Spinal cord (tissue), 10 donors: ENCODE measurements at places on chromosomes 2 and 18.

- no peak overlapping the region for H3K27ac ChIP-seq
- DNase-seq = no peak
- no peaks in the 10 kb centered on the region for H3K4me1 ChIP-seq
- H3K27me3 ChIP-seq = no peaks in the 10 kb centered on the region
- no peak overlapping the region for H3K4me3 ChIP-seq
Observed at GRCh38 chr2:36490749-36491148, 107.2 kb downstream of the FEZ2 start.

GRCh38 chr18:78717051-78717765 lies 262.4 kb upstream of the SALL3 start:
- H3K4me3 ChIP-seq = no peak overlapping the region
- peaks cover 11% of the 10 kb centered on the region for H3K27me3 ChIP-seq
- H3K4me1 ChIP-seq = peaks cover 25% of the 10 kb centered on the region

DNA sequence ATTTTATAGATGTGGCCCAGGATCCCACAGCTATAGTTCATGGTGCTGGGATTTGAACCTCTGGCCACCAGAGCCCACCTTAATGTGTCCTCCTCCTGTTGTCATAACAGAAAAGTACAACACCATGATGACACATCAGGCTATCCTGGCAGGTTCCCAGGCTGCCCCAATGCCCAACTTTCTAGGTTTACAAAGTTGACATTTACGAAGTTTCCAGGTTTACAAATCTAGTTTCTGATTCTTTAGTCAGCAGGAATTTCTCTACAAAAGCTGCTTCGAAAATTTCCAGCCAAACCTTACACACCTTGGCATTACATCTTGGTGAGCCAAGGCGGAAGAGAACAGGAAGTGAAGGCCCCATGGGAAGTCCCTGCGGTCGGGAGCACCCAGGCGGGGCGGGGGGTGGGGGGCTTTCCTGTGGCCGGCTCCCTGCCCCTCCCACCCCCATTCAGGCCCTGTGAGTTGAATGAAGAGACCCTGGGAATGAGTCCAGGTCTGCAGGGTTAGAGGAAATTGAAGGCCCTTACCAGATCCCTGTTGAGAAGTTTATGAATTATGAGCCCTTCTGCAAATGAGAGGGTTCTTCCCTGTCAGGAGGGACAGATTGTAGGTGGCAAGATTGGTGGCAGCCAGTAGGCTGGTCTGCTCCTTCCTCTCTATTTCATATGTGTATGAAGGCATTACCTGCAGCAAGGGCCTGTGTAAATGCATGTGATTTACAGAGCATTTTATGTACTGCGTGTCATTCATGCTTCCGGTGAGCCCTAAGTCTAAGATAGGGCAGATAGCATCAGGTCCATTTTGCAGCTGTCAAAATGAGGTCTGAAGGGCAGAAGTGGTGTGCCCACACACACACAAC lies 11.1 kb upstream of the IL1RN start:
- no peaks in the 10 kb centered on the region for H3K4me1 ChIP-seq
- H3K4me3 ChIP-seq = no peak overlapping the region
- no peaks in the 10 kb centered on the region for H3K27me3 ChIP-seq
- H3K27ac ChIP-seq = no peak overlapping the region
- no peaks in the 10 kb centered on the region for H3K36me3 ChIP-seq

DNA sequence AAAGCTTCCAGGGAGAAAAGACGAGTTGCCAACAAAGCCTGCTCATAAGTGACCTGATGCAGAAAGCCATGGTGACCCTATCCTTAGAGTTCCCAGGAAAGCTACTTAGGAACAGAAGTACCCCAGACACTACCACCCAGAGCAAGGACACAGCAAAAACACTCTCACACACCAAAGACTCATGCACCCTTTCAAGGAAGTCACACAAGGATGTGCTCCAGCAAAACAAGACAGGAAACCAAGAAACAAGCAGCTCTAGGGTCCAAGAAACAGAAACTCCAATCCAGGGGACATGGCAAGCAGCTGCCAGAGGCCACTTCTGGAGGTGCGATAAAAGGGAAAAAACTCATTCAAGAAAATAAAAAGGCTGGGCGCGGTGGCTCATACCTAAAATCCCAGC lies 5.7 kb downstream of the KIF1A start:
- no peaks in the 10 kb centered on the region for H3K27me3 ChIP-seq
- peaks cover 26% of the 10 kb centered on the region for H3K4me1 ChIP-seq
- H3K27ac ChIP-seq = no peak overlapping the region

GRCh38 chr2:96157649-96158553 lies 12.7 kb upstream of the DUSP2 start:
- H3K27ac ChIP-seq = no peak overlapping the region
- H3K4me3 ChIP-seq = no peak overlapping the region
- H3K27me3 ChIP-seq = no peaks in the 10 kb centered on the region
- H3K36me3 ChIP-seq = no peaks in the 10 kb centered on the region
- peaks cover 13% of the 10 kb centered on the region for H3K4me1 ChIP-seq

- H3K27ac ChIP-seq = no peak overlapping the region
- H3K4me3 ChIP-seq = no peak overlapping the region
- peaks cover 6% of the 10 kb centered on the region for H3K4me1 ChIP-seq
- no peaks in the 10 kb centered on the region for H3K36me3 ChIP-seq
Observed at GRCh38 chr2:129872446-129872845, 107.0 kb upstream of the RAB6C start.

GRCh38 chr2:72604468-72604867 lies 221.4 kb downstream of the EXOC6B start:
- no peak for DNase-seq
- H3K36me3 ChIP-seq = no peaks in the 10 kb centered on the region
- H3K4me1 ChIP-seq = no peaks in the 10 kb centered on the region

DNA sequence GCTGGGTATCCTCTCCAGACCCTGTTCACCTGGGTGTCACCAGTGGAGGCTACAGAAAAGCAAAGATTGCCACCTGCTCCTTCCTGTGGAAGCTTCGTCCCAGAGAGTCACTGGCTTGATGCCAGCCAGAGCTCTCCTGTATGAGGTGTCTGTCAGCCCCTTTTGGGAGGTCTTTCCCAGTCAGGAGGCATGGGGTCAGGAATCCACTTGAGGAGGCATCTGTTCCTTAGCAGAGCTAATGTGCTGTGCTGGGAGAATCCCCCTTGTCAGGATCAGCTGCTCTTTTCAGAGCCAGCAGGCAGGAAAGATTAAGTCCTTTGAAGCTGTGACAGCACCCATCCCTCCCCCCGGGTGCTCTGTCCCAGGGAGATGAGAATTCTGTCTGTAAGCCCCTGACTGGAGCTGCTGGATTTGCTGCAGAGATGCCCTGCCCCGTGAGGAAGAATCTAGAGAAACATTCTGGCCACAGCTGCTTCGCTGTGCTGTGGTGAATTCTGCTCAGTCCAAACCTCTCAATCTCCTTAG lies 121.8 kb downstream of the GPR39 start:
- no peaks in the 10 kb centered on the region for H3K27me3 ChIP-seq
- no peak overlapping the region for H3K27ac ChIP-seq
- no peaks in the 10 kb centered on the region for H3K4me1 ChIP-seq
- DNase-seq = no peak

DNA sequence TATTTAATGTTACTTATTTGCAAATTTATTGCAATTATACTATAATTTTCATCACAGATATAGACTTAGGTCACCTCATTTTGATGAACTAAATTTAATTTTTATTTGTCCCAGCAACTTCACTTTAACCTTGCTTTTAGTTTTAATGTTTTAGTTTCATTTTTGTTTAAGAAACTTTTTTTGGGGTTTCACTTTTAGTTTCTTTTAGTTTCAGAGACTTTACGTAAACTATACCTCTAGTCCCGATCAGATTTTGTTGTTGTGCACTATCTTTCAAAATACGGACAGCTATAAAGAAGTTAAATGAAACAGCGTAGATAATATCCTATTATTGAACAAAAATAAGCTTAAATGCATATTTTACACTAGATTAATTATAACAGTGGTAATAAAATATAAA lies 460.5 kb downstream of the ERBB4 start:
- H3K4me1 ChIP-seq = no peaks in the 10 kb centered on the region
- DNase-seq = no peak
- H3K27me3 ChIP-seq = no peaks in the 10 kb centered on the region
- H3K27ac ChIP-seq = no peak overlapping the region
- H3K4me3 ChIP-seq = no peak overlapping the region
- no peaks in the 10 kb centered on the region for H3K36me3 ChIP-seq

- H3K27ac ChIP-seq = no peak overlapping the region
- H3K36me3 ChIP-seq = no peaks in the 10 kb centered on the region
- no peak for DNase-seq
- peaks cover 56% of the 10 kb centered on the region for H3K4me1 ChIP-seq
Observed at GRCh38 chr2:2641541-2642410, 310.7 kb upstream of the MYT1L start.

GRCh38 chr18:22074282-22075070 lies 94.9 kb upstream of the GATA6 start:
- no peak for DNase-seq
- H3K36me3 ChIP-seq = no peaks in the 10 kb centered on the region
- no peaks in the 10 kb centered on the region for H3K4me1 ChIP-seq
- no peak overlapping the region for H3K27ac ChIP-seq
- no peak overlapping the region for H3K4me3 ChIP-seq
- H3K27me3 ChIP-seq = no peaks in the 10 kb centered on the region

DNA sequence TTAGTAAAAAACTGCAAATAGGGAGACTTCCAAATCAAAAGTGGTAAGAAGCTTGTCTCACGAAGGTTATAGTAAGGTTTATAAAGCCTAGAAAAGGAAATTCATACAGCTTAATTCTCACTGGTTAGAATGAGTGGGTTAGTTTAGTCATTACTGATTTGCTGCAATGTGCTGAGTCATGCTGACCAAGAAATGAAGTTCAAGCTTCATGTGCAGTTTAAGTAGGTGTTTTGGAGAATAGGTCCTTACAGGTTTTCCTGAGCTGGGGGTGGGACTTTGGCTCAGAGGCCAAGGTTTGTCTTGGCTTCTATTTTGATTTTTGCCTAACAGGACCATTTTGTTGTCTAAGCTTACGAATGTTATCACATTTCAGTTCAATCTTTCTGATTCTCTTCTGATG lies 15.1 kb downstream of the CLIP4 start:
- no peak overlapping the region for H3K27ac ChIP-seq
- no peak for DNase-seq
- H3K4me3 ChIP-seq = no peak overlapping the region
- H3K4me1 ChIP-seq = no peaks in the 10 kb centered on the region

GRCh38 chr2:103361712-103362111 lies 599.9 kb downstream of the TMEM182 start:
- DNase-seq = no peak
- H3K27me3 ChIP-seq = no peaks in the 10 kb centered on the region
- H3K4me3 ChIP-seq = no peak overlapping the region
- no peaks in the 10 kb centered on the region for H3K36me3 ChIP-seq

DNA sequence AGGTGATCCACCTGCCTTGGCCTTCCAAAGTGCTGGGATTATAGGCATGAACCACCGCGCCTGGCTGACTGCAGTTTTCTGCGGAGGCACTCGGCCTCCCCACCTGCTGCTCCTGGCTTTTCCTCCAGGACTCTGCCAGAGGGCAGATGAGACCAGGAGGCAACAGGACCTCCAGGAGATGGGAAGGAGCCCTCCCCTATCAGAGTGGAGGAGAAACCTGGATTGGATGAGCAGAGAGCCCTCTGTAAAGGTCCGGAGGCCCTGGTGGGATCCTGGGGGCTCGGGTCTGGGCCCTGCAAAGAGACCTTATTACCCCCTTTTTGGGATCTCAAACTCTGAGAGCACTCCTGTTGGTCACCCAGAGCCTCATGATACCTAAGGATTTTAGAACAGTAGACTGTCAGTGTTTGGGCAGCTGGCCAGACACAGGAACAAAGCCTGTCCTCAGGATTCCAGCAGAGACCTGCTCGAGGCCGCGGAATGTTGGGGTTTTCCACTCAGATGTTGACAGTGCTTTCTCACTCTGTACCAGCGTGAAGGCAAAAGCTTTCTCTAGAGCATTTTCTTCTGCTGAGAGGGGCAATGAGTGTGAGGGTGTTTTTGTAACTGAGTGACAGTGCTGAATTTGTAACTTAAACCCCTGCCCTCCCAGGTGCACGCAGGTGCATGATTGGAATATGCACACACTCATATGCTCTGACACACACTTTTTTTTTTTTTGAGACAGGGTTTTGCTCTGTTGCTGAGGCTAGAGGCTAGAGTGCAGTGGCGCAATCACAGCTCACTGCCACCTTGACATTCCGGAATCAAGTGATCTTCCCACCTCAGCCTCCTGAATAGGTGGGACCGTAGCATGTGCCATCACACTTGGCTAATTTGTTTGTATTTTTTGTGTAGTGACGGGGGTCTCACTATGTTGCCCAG lies 48.4 kb downstream of the NPPC start:
- DNase-seq = no peak
- H3K27me3 ChIP-seq = no peaks in the 10 kb centered on the region
- no peak overlapping the region for H3K27ac ChIP-seq
- H3K4me3 ChIP-seq = no peak overlapping the region
- H3K36me3 ChIP-seq = no peaks in the 10 kb centered on the region
- no peaks in the 10 kb centered on the region for H3K4me1 ChIP-seq

DNA sequence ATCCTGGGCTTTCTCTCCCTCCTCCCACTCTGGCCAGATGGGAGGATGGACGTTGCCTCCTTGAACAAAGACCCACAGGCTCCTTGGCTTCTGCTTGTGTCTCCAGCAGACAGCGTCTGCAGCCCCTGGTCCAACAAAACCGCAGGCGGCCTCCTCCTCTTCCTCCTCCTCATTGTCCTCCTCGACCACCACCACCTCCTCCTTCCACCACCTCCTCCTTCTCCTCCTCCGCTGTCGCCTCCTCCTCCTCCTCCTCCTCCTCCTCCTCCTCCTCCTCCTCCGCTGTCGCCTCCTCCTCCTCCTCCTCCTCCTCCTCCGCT lies 45.7 kb upstream of the ALPP start:
- no peak overlapping the region for H3K27ac ChIP-seq
- peaks cover 8% of the 10 kb centered on the region for H3K4me1 ChIP-seq
- DNase-seq = no peak
- H3K36me3 ChIP-seq = peaks cover 58% of the 10 kb centered on the region
- no peaks in the 10 kb centered on the region for H3K27me3 ChIP-seq

DNA sequence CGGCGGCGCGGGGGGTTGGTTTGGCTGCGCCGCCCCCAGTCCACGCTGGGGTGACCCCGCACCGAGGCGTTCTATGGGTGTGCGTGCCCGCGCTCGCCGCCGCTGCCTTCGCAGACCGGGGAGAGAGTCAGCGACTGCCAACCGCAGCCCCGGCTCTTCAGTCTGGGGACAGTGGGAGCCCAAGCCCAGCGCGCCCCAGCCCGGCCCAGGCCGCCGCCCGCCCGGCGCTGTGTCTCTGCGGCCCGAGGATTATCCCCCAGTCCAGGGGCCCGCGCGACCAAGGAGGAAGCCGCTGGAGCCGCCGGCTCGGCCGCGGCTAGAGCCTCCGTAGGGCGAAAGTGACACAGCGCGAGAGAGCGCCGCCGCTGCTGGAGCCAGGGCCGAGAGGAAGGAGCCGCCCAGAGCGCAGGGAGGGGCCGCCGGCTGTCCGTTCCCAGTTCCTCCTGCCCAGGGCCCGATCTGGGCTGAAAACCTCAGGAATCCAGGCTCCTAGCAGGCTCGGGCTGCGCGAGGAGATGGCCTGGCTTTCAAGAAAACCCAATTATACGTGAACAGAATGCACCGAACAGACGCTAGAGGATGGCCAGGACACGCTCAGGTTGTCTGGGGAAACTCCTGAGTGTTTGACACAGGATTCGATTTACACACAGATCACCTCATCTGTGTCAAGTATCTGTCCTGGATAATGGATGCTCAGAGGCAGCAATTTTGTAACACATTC lies 2.4 kb downstream of the CTIF start:
- H3K4me3 ChIP-seq = peak overlapping the region; percentile 83
- H3K27me3 ChIP-seq = no peaks in the 10 kb centered on the region
- H3K36me3 ChIP-seq = no peaks in the 10 kb centered on the region
- H3K4me1 ChIP-seq = peaks cover 27% of the 10 kb centered on the region

GRCh38 chr2:30866974-30867373 lies 59.7 kb upstream of the CAPN13 start:
- H3K27ac ChIP-seq = no peak overlapping the region
- no peak for DNase-seq
- no peaks in the 10 kb centered on the region for H3K36me3 ChIP-seq
- no peaks in the 10 kb centered on the region for H3K27me3 ChIP-seq
- no peak overlapping the region for H3K4me3 ChIP-seq
- peaks cover 14% of the 10 kb centered on the region for H3K4me1 ChIP-seq
